ENCODE measurements at places on chromosomes 11 and 22. TPM values are rescaled to one million over a fixed set of nuclear protein-coding genes. Genes with fewer than 3 reads are reported as not detected.

DNA sequence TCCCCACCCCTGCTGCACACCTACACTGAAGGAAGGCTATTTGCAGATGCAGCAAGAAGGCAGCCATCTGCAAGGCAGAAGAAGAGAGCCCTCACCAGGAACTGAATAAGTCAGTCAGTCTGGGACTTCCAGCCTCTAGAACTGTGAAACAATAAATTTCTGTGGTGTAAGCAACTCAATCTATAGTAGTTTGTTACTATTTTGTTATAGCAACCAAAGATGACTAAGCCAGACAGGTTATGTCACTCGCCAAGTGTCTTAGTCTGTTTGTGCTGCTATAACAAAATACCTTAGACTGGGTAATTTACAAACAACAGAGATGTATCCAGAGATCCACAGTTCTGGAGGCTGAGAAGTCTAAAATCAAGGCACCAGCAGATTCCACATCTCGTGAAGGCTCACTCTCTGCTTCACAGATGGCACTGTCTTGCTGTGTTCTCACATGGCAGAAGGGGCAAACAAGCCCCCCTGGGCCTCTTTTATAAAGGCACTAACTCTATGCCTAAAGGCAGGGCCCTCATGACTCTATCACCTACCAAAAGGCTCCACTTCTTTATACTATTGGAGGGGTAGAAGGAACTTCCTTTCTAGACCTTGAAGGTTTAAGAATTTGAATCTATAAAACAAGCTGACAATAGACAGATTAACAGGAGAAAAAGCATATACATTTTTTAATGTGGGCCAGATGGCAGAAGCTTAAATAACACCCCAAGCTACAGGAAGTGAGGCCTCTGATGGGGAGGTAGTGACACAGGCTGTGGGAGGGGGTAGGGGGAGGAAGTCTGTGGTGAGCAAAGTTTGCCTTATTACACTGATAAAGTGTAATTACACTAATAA, 12.3 kb downstream of the APOL6 start:
- no peak for DNase-seq

OR51I2 gene
- not detected for polyA plus RNA-seq

DNA sequence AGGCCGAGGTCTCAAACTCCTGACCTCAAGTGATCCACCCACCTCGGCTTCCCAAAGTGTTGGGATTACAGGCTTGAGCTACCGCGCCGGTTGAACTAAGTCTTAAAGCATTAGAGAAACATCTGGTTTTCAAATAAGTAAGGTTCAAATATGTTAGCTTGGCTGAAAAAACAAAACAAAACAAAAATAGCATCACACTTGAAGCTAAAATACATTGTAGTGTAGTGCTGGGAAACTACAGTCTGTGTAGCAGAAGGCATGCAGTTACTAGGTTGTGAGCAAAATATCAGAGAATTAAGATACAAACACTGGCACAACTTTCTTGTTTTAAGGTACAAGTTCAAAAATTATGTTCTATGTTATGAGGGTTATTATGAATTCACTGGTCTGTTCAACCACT, 224.8 kb upstream of the CHORDC1 start:
- no peak for DNase-seq

DNA sequence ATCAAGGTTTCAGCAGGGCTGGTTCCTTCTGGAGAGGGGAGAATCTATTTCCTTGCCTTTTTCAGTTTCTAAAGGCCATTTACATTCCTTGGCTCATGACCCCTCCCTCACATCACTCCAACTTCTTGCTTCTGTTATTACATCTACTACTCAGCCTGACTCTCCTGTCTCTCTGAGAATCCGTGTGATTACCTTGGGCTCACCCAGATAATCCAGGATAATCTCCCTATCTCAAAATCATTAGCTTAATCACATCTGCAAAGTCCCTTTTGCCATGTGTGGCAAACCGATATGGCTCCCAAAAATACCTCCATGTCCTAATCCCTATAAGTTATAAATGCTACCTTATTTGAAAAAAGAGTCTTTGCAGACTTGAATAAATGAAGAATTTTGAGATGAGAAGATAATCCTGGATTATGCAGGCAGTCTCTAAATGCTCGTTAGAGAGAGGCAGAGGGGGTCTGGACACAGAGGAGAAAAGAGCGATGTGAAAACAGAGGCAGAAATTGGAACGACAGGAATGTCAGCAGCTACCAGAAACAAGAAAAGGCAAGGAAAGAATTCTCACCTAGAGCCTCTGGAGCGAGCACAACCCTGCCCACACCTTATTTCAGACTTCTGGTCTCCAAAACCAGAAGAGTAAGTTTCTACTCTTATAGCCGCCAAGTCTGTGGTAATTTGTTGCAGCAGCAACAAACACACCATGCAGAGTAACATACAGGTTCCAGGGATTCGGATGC, 23.6 kb upstream of the ARHGAP32 start:
- DNase-seq, result no peak

DNA sequence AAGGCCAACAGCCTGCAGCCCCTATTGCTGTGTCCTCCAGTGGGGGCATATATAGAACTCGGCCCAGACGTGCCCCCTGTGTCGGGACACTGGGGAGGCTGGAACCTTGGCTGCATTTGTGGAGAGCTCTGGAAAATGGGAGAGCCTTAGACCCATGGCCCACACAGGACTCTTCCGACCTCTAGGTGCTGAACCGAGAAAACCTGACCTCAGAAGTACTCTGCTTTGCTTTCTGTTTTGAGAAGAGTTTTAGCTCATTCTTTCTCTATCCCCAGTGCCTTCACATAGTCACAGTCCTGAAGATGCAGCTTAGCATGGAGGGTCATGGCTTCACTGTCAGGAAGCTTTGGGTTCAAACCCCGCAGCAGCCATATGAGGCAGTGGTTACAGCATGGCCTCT, 271.8 kb upstream of the B3GAT1 start:
- no peak for DNase-seq

DNA sequence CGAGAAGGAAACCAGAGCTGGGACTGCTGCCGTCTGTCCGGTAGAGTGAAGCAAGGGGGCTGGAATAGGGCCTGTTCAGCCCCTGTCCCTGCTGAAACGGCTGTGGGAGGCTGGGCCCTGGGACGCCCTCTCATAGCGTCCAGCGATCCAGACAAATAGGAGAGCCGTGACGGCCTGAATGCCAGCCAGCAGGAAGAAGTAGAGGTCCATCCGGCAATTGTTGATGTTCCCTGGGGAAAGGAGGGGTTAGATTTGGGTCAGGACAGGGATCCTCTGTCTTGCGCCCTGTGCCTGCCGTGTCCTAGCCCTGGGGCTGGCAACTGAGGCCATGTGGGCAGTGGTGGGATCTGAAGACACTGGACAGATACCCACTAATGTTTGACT, 12.9 kb downstream of the TMEM132A start:
- DNase-seq, result no peak

GRCh38 chr11:623999-624704, 603 bp downstream of the CDHR5 start:
- DNase-seq, result no peak

DNA sequence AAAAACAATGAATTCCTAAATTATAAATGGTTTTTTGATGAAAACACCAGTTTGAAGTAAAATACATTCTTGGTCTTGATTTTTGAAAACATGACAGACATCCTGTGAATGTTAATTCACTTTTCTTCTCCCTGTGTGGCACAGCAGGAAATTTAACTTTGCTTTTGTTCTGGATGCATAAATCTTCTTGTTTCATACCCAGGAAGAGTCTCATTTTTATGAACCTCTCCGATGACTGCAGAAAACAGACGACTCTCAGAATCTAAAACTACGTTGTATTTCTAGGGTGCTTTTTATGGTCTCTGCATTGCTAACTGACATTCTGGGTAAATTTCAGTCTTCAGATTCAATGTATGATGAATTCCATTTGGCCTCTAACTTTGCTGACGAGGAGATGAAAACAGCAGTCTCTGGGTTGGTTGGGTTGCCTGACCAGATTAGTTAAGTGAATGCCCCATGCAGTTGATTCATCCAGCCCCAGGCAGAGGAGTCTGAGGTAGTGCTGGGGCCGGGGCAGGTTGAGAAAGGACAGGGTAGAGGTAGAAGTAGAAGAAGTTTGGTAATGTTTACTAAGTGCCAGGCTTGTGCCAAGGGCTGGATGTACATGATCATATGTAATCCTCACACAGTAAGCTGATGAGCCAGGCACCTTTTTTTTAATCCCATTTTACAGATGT, 20.1 kb downstream of the TCP11L1 start:
- DNase-seq, result no peak

OR51I1 gene
- polyA plus RNA-seq, result not detected

GRCh38 chr11:117097389-117098268, 599 bp downstream of the SIK3 start:
- peak; percentile 46 for DNase-seq

DNA sequence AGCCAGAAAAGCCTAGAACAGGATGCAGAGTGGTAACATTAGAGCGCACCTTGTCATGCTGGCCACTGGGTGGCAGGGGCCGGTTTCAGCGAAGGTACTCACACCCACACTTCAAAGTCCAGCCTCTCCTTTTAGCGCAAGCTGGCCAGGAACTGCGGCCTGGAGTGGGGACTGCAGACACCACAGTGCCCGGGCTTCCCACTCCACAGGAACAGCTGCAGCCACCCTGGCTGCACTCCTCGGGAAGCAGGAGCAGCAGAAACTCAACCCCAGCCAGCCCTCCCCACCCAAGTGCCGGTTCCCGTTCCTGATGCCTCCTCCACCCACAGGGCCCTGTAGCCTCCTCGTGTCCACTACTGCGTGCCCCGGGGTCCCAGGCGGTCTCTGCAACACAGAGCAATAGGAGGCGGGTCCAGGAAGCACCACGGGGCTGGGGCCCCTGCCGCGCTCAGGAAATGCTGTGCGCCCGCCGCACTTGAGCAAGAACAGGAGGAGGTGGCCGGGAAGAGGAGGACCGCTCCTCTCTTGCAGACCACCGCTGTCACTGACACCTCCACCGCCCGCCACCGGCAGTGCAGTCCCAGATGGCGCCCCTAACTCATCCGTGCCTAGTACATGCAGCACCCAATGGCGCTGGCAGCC, 2.2 kb downstream of the RFPL2 start:
- peak; percentile 82 for DNase-seq

ROBO3 gene
- polyA plus RNA-seq, result 54.8 TPM

DNA sequence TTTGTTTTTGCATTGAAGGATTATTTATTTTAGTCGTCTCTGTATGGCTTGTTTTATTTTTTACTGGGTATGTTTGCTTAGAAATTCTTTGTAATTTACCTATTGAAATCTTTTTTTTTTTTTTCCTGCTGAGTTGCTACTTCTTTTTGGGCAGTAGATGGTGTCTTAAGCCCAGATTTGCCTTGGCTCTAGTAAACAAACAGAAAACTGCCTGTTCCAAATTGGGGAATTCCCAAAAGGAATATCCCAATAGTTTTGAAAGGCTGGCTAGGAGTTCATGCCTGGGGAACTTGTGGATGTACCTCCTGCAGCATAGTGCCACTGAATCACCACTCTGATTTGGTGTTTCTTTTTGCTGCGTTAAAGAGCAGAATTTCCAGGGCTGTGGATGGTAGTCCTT, 17.7 kb downstream of the PAMR1 start:
- DNase-seq, result no peak

DNA sequence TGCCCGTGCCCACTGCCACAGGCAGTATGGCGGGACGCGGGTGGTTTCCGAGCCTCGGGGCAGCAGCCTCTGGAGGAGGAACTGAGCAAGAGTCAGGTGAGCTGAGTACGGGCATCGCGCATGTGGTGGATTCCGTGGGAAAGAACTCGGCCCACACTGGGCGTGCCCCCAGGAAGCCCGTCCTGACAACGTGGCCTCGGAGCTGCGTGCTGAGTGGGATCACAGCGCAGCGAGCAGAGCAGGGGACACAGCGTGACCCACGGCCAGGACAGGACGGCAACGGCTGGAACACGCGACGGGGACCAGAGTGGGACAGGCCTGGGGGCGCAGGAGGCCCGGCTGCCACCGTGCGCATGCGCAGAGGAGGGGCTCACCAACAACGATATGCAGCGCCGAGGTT, 36.8 kb downstream of the CERK start:
- no peak for DNase-seq

GRCh38 chr22:23531966-23532705, 48.0 kb downstream of the IGLL1 start:
- peak; percentile 23 for DNase-seq

DYNC2H1 gene
- polyA plus RNA-seq, result 31.2 TPM

- no peak for DNase-seq
Measured at GRCh38 chr22:19341500-19341899, 50.0 kb upstream of the CLTCL1 start.

GRCh38 chr11:110092515-110093406, at the start of gene ZC3H12C:
Gene ZC3H12C (plus strand): TSS chr11:110093392. CDS start chr11:110093412, 20 bp downstream.
- peak; percentile 87 for DNase-seq

DDI1 gene
- polyA plus RNA-seq, result not detected

GRCh38 chr11:99973993-99974392, 713.1 kb upstream of the ARHGAP42 start:
- DNase-seq, result no peak

- no peak for DNase-seq
Measured at GRCh38 chr11:33731723-33732531, 4.3 kb downstream of the CD59 start.

- DNase-seq, result no peak
Measured at GRCh38 chr11:56910785-56911184, 77.9 kb upstream of the OR5AK2 start.

GRCh38 chr11:130369141-130369691, 54.5 kb upstream of the ZBTB44 start:
- DNase-seq, result no peak

SCGB1D2 gene
- polyA plus RNA-seq, result not detected

DNA sequence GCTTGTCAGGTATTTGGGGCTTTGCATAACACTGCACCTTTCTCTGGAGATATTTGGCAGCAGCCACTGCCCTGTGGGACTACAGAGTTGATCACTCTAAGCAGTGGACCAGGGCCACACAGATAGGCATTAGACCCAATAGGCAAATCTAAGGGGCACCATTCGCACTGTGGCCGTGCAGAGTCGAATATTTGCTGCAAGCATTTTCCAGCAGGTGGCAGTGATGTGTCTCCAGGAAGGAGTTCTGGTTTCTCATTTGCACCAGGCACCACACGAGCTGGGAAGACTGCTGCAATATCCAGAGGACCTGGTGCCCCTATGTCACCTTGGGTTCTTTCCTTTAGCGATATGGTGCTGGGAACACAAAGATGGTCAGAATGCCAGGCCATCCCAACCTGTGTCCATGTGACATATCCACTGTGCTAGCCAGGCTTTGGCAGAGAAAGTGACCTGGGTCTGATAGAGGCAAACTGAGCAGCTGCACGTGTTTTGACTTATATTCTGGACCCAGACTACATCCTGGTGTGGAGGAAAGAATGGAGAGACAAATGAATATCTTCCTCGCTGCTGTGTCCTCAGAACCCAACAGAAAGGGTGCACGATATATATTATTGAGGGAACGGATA, 318.7 kb downstream of the BUD13 start:
- no peak for DNase-seq

GDPD4 gene
- polyA plus RNA-seq, result 0.78 TPM

- DNase-seq, result no peak
Measured at GRCh38 chr22:42292732-42293520, 22.5 kb upstream of the TCF20 start.

DNA sequence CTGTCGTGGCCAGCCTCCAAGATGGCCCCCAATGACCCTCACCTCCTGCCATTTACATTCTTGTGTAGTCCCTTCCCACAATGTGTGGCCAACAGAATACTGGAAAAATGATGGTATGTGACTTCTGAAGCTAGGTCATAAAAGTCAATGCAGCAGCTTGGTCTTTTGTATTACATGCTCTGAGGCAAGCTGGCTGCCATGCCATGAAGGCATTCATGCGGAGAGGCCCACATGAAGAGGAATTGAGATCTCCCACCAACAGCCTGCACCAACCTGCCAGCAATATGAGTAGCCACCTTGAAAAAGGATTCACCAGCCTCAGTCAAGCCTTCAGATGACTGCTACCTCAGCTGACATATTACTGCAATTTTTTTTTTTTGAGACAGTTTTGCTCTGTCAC, 4.6 kb downstream of the MRTFA start:
- DNase-seq, result no peak

OR2AG2 gene
- polyA plus RNA-seq, result 0.08 TPM

APOA4 gene
- polyA plus RNA-seq, result not detected

All from left lung (tissue), 14 donors.